ENCODE measurements at places on chromosomes 11 and 22.
A peak's percentile ranks its signal among the peaks of the same experiment; 100 is the strongest.

DNA sequence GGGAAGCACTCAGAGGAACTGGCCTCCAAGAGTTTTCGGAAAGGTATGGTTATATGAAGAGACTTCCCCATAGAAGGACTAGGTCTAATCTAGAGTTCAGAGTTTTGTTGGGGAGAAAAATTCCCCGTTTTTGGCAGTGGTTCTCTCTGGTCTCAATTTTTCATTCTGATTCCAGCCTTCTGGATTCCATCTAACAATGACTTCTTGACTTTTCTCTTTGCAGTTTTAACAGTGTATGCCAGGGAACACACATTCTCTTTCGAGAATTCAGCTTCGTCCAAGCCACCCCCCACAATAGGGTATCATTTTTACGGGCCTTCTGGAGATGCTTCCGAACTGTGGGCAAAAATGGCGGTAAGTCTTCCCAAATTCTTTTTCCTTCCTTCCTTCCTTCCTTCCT is 115.6 kb downstream of the CSTPP1 start:
- DNase-seq = no peak

- no peak for DNase-seq
These were observed 11.3 kb upstream of the NELL1 start for GRCh38 chr11:20658135-20658534.

DNA sequence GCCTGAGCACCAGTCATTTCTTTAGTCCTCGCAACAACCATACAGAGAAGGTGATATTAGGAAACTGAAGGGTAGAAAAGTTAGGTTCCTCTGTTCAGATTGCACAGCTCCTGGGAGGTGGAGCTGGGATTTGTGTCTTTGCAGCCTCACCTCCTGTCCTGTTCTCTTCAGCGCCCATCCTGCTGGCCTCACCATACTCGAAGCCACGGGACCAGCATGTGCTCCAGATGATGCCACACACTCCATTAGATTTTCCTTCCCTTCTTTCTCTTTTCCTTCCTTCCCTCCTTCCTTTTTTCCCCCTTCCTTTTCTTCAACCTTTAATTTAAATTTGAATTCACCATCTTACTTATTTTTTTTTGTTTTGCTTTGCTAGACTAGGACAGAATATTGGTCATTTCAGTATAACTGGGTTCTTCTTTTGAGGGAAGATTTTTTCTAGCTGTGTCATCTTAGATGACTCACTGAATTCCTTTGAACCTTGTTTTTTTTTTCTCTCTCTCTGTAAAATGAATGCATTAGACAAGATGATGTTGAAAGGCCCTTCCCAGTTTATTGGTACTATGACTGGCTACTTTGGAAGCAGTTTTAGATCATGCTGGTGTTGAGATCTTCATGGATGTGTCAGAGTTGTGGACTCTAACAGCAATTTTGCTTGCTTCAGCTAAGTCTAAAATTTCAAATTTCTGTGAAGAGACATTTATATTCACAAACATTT is 662.5 kb upstream of the TENM4 start:
- DNase-seq = no peak

DNA sequence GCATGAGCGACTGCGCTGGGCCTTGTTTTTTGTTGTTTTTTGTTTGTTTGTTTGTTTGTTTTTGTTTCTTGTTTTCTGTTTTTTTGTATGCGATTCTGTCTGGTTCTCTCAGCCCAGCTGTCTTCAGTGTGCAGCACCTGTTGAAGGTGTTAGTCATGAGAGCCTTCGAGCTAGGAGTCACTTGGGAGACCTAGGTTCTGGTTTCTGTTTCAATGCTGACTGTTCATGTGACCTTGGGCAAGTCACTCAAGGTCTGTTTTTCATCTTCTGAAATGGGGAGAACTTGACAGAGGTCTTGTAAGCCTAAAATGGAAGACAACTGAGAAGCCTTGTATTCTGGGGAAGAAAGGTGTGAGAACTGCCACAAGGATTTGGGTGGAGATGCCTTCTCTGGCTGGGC is 1.8 kb downstream of the DCPS start:
- DNase-seq = peak; percentile 45

DNA sequence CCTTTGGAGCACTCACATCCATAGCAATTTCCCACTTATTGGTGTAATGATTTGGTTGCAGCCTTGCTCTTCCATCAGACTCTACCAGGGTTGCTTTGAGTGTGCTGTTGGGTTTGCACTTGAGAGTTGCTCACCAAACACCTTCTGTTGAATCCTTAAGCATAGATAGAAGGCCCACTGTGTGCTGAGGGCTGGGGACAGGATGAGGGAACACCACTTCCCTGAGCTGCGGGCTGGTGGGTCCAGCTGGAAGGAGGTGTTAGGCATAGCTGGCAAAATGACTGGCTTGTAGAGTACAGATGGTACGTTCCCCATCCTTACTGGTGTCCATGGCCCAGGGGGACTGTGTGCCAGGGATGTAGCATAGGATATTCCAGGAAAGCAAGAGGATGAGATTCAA is 3.9 kb downstream of the PRDM11 start:
- DNase-seq = no peak

GRCh38 chr22:28999510-28999909 is 62.1 kb downstream of the C22orf31 start:
- no peak for DNase-seq

DNA sequence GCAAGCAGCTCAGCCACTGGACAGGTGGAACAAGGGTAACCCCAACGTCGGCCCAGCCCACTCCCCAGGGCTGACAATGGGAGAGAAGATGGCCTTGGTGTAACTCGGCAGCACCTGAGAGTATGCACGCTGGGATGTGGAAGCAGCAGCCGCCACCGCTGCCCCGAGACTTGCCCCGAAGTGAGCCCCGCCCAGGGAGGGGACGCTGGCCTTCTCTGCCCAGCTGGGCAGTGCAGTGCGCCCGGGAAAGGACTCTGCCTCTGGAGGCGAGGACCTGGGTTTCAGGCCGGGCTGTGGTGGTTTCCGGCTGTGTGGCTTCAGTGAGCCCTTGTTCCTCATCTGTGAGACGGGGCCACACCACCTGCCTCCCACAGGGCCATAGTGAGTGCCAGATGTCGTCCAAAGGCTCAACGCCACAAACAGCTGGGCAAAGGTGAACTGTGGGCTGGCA is 8.6 kb upstream of the POLDIP3 start:
- DNase-seq = no peak

GRCh38 chr11:131581046-131581445 is 210.6 kb downstream of the NTM start:
- DNase-seq = no peak
